ENCODE measurements at places on chromosomes 16 and 17.

- no peak for DNase-seq
Measured at GRCh38 chr16:80046261-80046660, 445.7 kb upstream of the MAF start.

GRCh38 chr16:56163089-56163488 is 28.2 kb upstream of the GNAO1 start:
- no peak for DNase-seq

- DNase-seq: no peak
Measured at GRCh38 chr16:21991621-21992020, 9.3 kb downstream of the PDZD9 start.

GRCh38 chr17:64472564-64472963 is 23.6 kb downstream of the MILR1 start:
- no peak for DNase-seq

GRCh38 chr16:50681021-50681885 is at the start of gene SNX20:
Gene SNX20 (minus strand): TSS chr16:50681312. CDS start chr16:50677526, 3,786 bp downstream.
- no peak for DNase-seq

- DNase-seq: no peak
Measured at GRCh38 chr17:64245218-64246145, 17.6 kb downstream of the TEX2 start.

DNA sequence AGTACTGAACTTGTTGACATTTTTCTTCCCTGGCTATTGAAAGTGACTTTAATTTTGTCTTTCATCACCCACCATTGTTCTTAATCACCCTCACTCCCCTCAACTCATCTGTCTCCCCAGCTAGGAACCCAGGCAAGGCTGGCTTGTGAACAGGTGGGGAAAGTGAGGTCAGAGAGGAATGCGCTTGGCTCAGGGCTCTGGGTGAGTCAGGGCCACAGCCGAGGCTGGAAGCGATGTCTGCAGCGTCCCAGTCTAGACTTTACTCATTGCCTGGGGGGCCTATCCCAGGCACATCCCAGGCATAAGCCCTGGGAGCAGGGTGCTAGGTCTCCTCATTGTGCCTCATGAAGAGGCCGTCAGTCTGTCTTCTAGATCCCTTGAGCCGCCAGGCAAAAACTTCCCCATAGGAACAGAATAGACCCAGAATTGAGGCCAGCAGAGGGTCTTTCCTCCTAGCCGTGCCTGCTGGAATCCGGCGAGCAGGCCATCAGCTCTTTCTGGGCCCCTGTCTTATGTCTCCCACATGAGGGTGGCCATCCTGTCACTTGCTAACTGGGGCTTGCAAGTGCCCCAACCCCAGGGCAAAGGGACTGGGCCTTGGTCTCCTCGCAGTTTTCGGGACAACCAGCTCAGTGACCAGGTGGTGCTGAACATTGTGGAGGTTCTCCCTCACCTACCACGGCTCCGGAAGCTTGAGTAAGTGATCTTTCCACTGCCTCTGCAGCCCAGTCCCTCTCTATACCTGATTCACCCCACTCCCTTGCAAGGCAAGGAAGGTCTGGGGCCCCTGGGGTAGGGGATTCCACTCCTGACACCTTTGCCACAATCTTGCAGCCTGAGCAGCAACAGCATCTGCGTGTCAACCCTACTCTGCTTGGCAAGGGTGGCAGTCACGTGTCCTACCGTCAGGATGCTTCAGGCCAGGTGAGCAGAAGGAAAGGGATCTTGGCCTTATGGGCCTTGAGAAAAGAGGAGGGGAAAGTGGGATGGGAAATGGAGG is 40.1 kb downstream of the NLRC5 start:
- DNase-seq: no peak

- DNase-seq: no peak
Measured at GRCh38 chr17:56150649-56151048, 2.6 kb upstream of the ANKFN1 start.

DNA sequence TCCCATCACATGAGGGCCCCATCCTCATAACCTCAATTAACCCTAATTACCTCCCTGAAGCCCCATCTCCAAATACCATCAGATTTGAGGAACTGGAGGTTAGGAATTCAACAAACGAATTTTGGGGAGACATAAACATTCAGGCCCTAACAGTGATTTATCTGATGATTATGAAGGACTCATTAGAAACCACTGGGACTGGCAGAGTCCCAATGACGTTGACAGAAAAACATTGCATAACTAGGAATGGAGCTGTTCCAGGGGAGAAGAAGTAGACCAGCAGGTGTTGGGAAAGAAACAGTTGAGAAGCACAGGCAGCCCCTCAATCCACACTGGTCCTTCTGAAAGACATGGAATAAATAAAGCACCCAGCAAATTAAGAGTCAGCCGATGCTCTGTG is 282.0 kb downstream of the MAP2K4 start:
- no peak for DNase-seq

GRCh38 chr17:45333702-45334092 is 16.9 kb upstream of the MAP3K14 start:
- no peak for DNase-seq

DNA sequence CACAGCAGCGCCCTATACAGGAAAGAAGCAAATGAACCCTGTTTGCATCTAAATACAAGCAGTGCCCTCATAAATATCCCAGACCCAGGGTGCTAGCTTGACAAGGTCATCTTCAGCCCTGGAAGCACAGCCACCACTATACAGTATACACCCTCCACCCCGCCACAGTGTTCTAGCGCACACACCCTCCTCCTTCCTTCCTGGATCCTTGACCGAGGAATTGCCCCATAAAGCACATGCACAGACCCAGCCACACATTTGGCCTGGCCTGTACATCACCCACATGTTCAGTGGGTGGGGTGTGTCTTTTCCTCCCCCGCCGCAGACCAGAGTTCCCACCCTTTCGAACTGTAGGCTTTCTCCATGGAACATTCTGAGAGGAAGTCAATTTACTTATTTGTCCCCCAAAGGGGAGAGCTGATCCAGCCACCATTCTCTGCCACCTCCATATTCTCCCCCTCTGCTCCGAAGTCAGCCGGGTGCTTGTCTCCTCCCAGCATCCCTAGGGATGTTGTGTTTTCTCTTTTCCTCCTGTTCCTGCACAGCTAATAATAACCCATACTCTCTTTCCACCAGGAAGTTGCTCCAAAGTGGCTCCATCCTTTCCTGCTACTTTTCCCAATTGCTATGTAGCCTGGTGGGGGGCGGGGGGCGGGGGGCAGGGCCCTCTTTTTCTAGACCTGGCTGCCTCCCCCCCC is 6.6 kb downstream of the ABI3 start:
- DNase-seq: no peak

DNA sequence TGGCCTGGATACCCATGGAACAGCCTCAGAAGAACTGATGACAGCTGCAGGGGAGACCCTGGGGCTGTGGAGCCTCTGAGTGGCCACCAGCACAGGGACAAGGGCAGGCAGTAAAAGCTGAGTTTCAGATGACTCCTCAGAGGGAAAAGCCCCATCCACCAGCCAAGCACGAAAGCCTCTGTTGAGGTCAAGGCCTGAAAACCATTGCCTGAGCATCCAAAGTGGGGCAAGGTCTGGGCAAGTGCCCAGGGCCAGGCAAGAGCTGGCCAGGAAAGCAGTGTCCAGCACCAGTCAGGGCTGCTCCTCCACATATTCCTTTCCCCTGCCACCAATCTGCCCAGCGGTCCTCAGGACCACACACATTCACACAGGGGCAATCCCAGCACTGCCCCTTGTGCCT is 16.4 kb downstream of the ATP6V0D1 start:
- no peak for DNase-seq

All from left renal pelvis (tissue), 4 donors.